Stimulated activated CD4-positive, alpha-beta T cell treated with anti-CD3 and anti-CD28 coated beads, Interleukin-2, amount 100 ng/mL, for 4 hours (primary cell): ENCODE measurements at places on chromosomes 3 and 15.

- peak; percentile 57 for DNase-seq
Observed at GRCh38 chr15:48177766-48178647, at the start of gene MYEF2. TSS of gene MYEF2 (minus strand) at chr15:48178295. CDS start at chr15:48178237, 58 bp downstream.

- no peak for DNase-seq
Observed at GRCh38 chr3:183909030-183909600, 24.4 kb upstream of the PARL start.

GRCh38 chr15:70088887-70089691 is 8.6 kb downstream of the TLE3 start:
- DNase-seq: no peak

GRCh38 chr3:147407114-147407497 is 763 bp upstream of the ZIC4 start:
- no peak for DNase-seq

DNA sequence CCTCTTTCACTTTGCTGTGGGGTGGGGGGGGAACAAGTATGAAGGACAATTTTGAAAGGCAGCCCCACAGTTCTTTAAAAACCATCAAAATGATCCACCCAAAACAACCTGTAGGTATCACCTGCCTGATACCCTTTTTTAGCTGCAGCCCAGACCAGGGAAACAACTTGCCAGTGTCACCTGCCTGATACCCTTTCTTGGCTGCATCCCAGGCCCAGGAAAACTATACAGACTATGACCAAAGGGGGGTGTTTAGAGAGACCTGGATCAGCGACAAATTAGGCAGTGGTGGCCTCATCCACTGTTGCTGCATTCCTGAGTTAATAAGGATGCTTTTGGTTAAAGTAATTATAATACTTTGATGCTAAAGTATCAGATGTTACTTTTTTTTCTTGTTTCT is 122.0 kb downstream of the VPS13C start:
- no peak for DNase-seq

DNA sequence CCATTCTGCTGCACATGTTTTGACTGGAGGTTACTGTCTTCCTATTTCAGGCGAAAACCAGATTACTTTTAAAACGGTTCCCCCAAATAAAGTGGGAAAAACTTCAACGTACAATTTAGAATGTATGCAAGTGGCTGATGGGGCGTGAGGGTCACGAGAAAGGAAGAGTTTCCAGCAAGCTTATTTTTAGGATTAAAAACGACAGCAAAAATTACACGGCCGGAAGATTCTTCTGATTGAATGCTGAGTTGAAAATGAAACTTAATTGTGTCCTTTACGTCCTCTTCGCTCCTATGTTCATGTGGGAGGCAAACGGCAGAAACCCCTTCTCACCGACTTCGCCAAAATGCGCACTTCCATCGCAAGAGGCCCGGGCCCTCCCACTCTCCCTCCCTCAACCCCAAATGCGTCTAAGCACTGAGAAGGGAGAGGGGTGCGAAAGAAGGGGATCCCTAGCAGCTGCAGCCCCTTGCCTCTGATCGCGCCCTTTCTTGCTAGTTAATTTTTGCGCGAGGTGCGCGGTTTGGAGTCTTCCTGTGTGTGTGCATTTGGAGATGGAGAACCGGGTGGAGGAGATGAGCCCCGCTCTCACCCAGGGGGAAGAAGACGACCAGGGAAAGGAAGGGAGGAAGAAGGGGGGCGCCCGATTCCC is 656 bp downstream of the CD47 start:
- peak; percentile 68 for DNase-seq

GRCh38 chr3:158465074-158465473 is 105.9 kb upstream of the MLF1 start:
- no peak for DNase-seq

DNA sequence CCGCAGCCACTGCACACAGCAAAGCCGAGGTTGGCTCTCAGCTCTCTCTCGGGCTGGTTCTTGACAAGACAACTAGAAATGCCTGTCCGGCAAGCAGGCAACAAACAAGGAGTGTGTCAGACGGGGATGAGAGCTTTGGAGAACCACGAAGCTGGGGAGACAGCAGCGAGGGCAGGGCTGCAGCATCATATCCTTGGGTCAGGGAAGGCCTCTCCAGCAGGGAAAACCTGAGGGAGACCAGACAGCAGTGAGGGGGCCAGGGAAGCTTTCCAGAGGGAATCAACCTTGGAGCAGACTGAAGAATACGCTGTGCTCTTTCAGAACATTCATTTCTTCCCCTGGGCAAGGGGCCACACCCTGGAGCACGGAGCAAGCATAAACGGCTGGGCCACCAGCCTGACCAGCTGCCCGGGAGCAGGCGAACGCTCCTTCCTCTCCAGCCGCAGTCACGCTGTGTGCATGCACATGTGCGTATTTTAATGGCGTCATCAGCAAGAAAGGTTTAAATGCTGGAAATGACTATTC is 58.7 kb downstream of the CHSY1 start:
- no peak for DNase-seq

DNA sequence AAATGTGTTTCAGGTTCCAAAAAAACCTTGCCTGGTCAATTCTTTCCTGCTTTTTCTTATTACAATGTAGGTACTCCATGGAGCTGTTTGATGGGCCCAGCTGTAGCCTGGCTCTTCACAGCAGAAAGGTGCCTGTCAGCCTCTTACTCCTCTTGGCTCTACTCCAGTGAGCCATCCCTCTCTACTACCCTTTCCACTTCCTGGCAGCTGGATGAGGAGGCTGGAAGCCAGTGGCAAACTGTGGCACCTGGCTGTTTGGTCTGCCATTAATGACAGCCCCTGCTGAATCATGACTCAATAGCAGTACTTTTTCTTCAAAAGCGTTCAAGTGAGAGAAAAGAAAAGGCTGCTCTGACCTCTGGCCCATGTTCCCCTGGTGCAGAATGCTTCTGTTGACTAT is 618.1 kb downstream of the PYDC2 start:
- no peak for DNase-seq
